ENCODE measurements at places on chromosomes 3 and 15.

- DNase-seq: no peak
Observed at GRCh38 chr3:126304704-126305103, 52.5 kb downstream of the KLF15 start.

GRCh38 chr3:50297384-50297775 lies 1.8 kb downstream of the HYAL3 start:
- DNase-seq: no peak

- no peak for DNase-seq
Observed at GRCh38 chr15:41331833-41332193, 578 bp downstream of the OIP5 start.

DNA sequence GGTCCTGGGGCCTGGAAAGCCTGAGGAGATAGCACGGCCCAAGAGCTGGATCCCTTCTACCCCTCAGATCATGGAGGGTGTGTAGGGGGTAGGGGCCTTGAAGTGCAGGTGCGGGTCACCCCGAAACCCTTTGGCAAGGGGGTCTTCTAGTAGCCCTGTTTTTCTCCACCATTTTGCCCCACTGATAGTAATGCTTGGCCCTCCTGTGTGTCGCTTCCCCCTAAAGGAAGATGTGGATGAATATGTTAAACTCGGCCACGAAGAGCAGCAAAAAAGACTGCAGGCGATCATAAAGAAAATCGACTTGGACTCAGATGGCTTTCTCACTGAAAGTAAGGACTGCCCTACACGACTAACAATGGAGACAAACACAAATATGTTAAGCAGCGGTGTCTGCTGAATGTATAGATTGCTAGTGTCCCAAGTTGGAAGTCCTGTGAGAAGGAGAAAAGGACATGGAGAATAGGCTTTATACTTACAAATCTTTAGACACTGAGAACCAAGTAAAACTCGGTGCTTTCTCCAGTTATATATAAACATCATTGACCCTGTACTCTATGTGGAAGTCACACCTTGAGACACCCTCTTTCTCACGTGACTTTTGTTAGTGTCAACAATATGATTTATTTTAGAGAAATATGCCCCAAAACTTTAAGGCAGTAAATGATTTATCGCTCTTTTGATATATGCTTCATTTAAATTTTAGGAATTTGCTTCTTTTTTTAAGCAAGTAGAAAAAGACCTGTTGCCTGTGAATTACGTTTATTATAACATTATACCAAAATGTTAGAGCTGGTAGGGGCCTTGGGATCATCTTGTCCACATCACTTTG lies 802 bp downstream of the RCN2 start:
- no peak for DNase-seq

- no peak for DNase-seq
Observed at GRCh38 chr3:84440291-84440690, 518.5 kb upstream of the CADM2 start.

- no peak for DNase-seq
Observed at GRCh38 chr3:129783470-129783869, 110.0 kb downstream of the TMCC1 start.

DNA sequence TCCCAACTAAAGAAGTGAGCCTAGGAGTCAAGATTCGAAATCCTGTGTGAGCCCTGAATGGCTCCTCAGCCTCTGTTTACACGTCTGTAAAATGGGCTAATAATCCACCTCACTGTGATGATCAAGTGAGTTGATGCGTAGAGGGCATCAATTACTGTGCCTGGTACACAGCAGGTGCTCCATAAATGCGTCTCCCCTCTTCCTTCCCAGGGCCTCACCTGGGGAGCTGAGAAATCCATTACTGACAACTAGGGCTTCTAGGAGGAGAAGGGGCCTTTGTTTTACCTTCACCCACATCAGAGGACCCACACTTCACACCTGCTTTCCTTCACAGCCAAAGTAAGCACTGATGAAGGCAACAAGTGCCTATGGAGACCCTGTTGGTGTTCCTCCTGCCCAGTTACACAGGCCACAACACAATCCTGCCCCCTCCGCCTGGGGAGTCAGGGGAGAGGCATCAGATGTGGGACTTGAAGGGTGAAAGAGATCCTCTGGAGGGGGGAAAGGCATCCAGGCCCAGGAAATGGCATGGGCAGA lies 1.4 kb downstream of the CIB2 start:
- no peak for DNase-seq

- no peak for DNase-seq
Observed at GRCh38 chr3:27657871-27658270, 64.3 kb downstream of the EOMES start.

DNA sequence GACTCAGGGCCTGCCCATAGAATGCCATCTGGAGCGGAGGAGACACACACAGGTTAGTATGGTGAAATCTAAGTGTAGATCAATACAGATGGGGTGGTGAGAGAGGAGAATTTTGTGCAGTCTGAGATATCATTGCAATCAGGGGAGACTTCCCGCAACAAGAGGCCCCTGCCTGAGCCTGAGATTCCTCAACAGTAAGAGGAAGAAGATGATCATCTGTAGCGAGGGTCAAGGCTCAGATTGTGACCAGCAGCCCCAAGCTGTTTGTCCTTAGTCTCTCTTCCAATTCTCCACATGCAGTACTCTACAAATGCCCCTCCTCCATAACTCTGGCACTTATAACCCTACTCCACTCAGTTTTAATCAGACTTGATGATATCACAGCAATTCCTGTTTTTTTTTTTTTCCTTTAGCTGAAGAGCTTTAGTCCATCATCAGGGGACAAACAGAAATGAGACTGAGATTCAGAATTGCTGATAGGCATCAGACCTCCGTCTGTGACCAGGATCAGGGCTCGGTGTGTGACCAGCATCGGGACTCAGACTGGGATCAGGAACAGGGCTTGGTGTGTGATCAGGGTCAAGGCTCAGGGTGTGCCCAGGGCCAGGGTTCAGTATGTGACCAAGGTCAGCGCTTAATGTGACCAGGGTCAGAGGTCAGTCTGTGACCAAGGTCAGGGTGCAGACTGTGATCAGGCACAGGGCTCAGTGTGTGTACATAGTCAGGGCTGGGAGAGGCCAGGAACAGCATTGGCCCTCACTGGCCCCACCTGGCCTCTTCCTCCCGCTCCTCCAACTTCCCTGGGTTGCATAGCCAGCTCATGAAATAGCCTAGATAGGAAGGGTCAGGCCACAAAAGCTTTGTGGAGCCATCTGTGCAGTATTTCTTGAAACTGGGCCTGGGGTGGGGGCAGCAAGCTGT lies 14.1 kb downstream of the LOXL1 start:
- no peak for DNase-seq

DNA sequence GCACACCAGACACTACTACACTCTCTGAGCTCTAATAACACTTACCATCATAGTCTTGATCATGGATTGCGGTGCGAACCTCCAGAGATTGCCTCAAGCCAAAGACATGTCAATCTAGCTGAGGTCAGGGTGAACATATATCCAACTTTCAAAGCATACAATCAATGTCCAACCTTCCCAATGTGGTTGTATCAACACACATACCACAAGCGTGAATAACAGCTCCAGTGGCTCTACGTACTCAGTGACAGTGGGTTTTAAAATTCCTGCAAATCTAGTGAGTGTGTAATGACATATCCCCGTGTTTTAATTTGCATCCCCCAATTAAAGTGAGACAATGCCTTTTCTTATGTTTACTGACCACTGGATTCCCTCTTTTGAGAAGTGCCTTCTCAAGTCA lies 29.6 kb downstream of the SFMBT1 start:
- DNase-seq: no peak

DNA sequence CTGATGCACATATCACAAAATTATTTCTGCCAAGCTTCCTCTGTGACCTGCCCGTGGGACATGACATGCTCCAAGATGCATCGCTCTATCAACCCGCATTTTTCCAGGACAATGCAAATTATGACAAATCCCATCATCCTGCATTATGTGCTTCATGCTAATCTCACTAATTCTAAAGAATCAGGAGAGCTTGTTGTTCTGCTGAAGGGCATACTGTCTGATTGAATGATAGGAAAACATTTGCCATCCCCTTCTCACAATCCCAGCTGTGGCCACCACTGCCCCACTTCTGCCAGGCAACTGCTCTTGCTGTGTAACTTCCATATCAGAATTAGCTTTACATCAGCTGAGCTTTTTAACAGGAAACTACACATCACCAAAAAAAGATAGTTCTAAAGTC lies 203.5 kb upstream of the NANOGP8 start:
- DNase-seq: no peak

- DNase-seq: no peak
Observed at GRCh38 chr3:184553385-184553784, 8.2 kb upstream of the EPHB3 start.

DNA sequence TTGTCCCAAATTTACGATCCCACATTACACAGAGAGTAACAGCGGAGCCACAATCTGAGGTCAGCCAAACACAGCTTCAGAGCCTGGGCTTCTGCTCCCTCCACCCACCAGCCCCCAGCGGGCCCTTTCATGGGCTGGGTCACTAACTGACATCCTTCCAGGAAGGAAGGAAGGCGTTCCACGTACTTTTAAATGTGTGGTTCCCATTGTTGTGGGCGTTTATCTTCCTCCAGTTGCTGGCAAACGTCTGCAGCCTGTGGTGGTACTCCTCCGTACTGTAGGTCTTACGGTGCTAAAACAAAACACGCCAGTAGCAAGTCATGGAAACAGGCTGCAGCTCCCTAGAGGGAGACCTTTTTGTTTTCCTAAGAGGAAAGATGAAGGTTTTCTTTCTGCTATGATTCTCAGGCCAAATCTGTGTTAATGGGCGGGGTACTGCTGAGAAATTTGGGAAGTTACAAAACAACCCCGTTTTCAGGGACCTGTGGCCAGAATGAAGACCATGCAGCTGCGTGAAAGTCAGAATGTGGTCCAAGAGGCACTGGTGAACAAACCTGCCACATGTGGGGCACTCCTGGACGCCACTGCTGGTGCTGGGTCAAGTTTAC lies 7.6 kb downstream of the CTSH start:
- no peak for DNase-seq

- DNase-seq: no peak
Observed at GRCh38 chr15:25795712-25796111, 67.4 kb downstream of the ATP10A start.

GRCh38 chr3:141608438-141608837 lies 121.6 kb downstream of the RASA2 start:
- no peak for DNase-seq

DNA sequence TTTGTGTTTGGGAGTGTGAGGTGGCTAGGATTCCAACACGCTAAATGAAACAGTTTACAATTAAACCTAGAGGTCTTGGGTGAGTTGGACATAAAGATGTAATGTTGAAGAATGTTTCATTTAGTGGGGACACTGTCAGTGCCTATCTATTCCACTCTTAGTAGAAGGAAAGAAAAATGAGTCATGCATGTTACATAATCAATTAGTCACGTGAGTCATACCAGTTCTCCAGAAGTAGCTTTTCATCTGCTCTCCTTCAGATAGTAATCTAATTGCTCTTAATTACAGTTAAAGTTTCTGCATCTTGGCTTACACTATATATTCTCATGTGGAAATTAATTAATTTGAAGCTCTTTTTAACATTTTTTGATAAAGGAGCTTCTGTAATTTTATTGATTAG lies 115.7 kb upstream of the P2RY1 start:
- DNase-seq: no peak

DNA sequence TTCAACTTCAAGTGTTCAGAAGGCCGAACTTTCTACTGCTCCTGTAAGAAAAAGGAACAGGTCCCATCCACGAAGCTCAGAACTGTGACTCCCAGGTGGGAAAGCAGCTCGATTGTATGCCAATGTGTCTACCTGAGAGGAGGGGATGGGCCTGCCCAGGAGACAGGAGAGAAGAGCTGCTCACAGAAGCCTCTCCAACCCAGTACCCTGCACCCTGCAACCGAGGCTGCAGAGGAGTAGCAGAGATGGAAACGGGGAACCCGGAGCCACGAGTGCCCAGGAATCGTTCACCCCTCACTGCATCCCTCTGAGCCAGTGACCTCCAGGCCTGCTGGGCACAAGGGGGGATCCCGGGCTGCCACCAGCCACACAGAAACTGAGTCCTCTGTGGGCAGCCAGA lies 86.5 kb upstream of the PRR23E start:
- DNase-seq: no peak

DNA sequence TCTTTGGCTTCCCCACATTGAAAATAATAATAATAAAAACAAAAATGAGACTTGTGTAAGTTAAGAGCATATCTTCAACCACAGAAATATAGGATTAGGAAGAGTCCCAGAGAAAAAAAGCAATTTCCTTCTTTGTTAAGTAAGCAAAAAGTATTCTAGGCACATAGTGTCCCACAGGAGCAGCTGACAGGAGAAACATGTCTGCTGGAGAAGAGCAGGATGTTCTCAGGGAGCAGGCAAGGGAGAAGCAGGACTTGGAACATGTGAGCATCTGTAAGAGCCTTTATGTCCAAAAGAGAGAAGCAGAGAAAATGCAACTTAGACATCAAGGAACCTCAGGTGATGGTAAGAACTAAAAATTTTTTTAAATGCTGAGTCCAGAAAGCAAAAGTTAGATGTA lies 39.0 kb downstream of the TTC23 start:
- no peak for DNase-seq

DNA sequence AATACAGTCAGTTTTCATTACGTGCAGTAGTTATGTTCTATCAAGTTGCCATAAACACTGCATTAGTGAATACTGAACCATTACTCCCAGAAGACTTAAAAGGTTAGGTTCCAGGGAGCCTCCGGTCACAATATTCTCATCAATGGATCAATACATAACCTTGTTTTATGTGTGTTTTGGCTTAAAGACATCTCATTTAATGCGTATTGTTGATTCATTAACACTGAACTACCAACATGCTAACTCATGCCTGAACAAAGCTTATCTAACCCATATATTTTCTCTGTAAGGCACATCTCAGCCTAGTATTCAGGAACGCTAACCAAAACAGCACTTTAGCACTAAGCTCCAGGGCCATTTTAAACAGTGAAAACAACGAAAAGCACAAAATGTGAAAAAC lies 24.1 kb upstream of the NEDD4 start:
- DNase-seq: no peak

- no peak for DNase-seq
Observed at GRCh38 chr3:41002104-41002503, 197.2 kb upstream of the CTNNB1 start.

DNA sequence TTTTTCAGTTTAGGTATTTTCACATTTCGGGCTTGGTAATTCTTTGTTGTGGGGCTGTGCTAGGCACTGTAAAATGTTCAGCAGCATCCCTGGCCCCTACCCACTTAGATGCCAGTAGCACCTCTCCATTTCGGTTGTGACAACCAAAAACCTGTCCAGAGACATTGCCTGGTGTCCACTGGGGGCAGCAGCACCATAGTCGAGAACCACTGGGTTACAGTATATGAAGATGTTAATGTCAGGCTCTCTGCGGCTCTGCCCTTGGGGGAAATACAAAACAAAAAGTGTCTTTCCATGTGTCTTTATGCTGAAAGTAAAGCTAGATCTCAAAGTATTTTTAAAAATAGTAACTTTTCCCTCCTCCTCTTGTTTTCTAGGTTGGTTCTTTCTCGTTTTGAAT lies 177.2 kb downstream of the ITPR1 start:
- no peak for DNase-seq

DNA sequence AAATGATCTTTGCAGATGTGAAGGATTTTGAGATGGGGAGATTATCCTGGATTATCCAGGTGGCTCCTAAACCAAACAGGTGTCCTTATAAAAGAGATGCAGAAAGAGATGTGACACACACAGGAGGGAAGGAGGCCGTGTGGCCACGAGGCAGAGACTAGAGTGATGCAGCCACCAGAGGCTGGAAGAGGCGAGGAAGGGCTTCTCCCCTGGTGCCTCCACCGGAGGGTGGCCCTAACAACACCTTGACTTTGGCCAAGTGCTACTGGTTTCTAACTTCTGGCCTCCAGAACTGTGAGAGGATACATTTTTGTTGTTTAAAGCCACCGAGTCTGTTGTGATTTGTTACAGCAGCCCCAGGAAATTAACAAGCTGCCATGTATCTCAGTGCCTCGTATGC lies 127.1 kb downstream of the ASB7 start:
- DNase-seq: no peak

Data from NCI-H446 (cell line).